LHCN-M2 (cell line): ENCODE measurements at places on chromosomes 7 and 10.

- no peak for DNase-seq
These were observed 120.8 kb upstream of the NANOS1 start for GRCh38 chr10:118908557-118909256.

- DNase-seq = no peak
These were observed 123.7 kb upstream of the ASAH2 start for GRCh38 chr10:50375051-50375452.

GRCh38 chr7:149286811-149287400 lies 24.9 kb downstream of the ZNF783 start:
- no peak for DNase-seq

GRCh38 chr7:92586403-92586802 lies 3.8 kb downstream of the FAM133B start:
- no peak for DNase-seq

DNA sequence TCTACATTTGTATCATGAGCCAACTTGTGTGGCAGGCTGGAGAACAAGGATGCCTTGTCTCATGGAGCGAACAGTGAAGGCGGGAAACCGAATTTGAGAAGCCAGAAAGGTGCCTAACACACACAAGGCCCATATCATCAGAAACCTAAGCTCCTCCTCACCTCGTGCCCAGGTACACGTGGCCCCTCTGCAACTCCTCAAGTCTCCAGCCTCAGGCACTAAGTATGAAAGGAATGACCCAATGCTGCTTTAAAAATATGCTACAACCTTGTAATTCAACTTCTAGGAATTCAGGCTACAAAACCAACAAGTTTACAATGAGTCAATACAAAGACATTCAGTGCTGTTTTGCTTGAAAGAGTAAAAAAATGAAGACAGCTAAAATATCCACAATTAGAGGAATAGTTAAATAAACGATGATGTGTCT lies 95.7 kb downstream of the CDK6 start:
- DNase-seq = peak; percentile 81

DNA sequence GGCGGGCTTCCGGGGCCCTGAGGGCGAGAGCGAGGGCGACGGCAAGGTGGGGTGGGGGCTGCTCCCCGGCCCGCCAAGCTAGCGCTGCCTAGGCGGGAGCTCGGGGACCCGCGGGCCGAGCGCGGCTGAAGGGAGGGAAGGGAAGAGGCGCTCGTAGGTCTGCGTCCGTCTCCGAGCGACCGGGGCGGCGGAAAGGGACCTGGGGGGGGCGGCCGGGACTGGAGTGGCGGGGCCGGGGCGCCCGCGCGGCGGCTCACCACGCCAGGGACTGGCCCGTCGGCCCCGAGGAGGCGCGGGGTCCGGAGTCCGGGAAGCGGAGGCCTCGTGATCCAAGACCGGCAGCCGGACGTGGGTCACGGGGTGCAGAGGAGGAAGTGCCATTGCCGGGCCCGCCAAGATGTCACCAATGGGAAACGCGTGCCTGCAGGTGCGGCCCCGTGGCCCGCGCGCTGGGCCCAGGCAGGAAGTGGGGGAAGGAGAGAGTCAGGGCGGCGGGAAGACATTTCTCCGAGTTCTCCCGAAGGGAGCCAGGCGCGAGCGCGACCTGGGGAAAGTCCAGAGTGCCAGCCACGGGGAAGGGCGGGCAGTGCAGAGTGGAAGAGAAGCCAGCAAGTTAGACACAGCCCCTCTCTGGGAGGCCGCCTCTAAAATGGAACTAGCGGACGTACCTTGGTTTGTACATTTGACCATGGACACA lies 11.9 kb downstream of the HNRNPF start:
- peak; percentile 84 for DNase-seq

DNA sequence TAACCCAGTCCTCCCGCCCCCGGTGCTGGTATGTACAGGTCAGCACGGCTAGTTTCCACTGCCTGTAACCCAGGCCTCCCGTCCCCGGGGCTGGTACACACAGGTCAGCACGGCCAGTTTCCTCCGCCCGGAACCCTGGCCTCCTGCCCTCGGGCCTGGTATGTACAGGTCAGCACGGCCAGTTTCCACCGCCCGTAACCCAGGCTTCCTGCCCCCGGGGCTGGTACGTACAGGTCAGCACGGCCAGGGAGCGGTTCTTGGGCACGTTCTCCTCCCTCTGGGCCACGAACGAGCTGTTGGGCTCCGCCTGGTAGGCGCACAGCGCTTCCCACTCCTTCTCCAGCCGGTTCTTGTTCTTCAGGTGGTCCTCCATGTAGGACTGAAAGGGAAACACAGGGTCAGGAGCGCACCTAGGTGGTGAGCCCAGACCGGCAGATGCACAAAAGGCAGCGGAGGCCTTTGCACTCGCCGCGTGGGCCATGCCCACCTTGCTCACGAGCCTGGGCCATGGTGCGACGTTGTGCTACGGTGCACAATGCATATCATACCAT lies 284.4 kb downstream of the DNAJB6 start:
- DNase-seq = no peak

DNA sequence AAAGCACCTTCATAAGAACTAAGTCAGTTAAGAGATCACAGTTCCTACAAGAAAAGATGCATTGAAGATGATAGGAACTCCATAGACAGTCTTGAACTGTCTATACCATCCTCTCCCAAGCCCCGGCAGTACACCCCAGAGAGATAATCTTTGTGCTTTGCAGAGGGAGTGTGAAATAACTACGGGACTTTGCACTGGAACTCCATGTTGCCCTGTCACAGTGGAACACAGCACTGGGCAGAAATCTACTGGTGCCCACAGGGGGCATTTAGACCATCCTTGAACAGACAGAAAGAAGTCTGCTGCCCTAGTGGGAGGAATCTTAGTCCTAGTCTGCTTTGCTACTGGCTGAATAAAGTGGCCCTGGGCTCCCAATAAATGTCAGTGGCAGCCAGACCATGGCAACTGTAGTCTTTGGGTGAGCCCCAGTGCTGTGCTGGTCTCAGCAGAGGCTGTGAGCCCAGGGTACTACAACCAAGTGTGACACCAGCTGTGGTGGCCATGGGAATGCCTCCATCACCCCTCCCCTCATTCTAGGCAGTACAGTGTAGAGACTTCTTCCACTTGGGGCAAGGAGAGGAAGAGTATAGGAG lies 107.7 kb upstream of the TMEM168 start:
- DNase-seq = no peak

DNA sequence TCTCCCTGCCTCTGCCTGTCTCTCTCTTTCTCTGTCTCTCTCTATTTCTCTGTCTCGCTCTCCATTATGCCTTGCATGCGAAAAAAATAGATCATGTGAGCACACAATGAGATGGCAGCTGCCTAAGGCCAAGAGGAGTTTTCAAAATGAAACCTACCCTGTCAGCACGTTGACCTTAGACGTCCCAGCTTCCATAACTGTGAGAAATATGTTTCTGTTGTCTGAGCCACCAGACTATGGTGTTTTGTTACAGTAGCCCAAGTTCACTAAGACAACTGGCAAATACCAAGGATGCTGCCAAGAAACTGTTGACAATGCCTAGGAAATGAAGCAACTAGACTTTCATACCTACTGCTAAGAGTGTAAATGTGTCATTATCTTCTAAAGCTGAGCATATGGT lies 70.6 kb upstream of the PLXDC2 start:
- DNase-seq = peak; percentile 65

- no peak for DNase-seq
These were observed 31.1 kb downstream of the NUB1 start for GRCh38 chr7:151372612-151373265.

- DNase-seq = peak; percentile 27
These were observed 471.6 kb upstream of the AKR1E2 start for GRCh38 chr10:4354382-4354812.

GRCh38 chr10:121910673-121911420 lies 17.0 kb downstream of the ATE1 start:
- DNase-seq = peak; percentile 12

GRCh38 chr10:86770412-86770960 lies 14.1 kb downstream of the BMPR1A start:
- no peak for DNase-seq

GRCh38 chr7:102024005-102024768 lies 206.8 kb downstream of the CUX1 start:
- no peak for DNase-seq

DNA sequence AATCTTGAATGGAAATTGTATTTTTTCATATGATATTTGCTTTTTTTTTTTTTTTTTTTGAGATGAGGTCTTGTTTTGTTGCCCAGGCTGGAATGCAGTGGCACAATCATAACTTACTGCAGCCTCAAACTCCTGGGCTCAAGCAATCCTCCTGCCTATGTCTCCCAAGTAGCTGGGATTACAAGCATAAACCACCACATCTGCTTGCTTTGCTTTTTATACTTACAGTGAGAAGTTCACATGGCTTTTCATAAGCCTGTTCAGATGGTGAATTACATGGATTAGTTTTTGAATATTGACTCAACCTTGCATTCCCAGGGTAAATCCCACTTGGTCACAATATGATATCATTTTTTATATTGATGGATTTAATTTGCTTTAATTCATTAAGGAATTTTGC lies 22.0 kb downstream of the LRRD1 start:
- peak; percentile 56 for DNase-seq

DNA sequence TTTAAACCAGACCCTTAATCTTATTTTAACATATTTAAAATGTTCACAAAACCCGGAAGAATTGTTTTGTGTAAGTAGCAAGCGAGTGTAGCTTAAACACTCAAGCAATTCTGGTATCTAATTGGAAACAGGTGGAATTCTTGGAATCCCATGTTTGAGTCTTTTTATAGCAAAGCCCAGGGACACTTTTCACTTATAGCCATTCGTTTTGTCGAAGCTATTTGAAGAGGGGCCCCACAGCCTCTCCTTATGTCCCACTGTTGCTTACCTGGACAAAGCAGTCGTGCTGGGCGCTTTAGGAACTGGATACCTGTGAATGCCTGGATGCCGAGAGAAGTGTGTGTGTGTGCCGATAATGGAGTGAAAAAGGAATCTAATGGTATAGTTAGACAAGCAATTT lies 3.3 kb downstream of the CUX1 start:
- no peak for DNase-seq

DNA sequence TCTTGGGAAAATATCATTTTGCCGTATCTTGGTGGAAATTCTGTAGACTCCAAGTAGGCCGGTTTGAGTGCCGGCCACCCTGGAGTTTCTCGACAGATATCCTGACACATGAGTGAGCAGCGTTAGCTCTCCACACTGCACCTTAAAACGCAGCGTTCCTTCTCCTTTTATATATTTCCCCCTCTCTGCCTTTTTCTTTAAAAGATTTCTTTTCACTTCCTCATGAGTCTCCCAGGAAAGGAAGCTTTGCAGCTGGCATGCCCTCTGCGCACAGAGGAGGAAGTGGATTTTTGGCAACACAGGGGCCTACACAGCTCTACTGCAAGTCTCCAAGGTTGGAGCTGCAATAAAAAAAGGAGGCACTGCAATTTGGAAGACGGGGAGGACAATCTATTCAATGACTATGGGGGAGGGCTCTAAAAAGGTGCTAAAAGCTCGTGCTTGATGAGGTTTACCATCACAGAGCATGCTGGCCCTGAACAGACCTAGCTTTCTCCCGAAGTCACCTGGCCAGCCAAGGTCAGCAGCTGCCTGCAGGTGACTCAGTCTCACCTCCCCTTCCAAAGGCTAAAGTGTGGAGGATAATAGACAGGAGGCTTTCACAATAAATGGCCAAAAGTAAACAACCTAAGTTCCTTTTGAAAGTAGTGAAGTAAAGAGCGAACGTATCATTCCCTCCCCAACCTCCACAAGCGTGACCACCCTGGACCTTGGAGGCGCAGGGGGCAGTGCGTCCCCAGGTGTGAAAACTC lies 252.8 kb downstream of the ZMYND11 start:
- no peak for DNase-seq

GRCh38 chr7:122885583-122886356 lies 490 bp downstream of the CADPS2 start:
- DNase-seq = no peak

GRCh38 chr7:12412407-12412806 lies 8.7 kb upstream of the VWDE start:
- DNase-seq = no peak

GRCh38 chr10:88152728-88153133 lies 289.3 kb downstream of the PTEN start:
- peak; percentile 92 for DNase-seq

DNA sequence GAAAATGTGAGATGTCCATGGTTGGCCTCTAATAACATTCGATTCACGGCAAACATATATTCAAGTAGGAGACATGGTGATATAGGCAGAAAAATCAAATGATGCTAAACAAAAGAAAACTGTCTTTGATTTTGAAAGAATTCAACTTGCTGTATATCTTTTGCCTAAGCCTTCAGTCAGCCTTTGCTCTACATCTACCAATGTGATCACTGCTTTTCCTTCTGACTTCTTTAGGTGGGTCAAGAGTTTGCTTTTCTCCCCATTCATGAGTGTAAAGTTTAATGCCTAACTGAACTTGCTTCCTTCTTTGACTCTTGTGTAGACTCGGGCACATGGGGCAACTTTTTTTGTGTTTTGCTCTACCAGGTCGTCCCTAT lies 417 bp upstream of the HIF1AN start:
- no peak for DNase-seq

- DNase-seq = no peak
These were observed 938.4 kb downstream of the CCSER2 start for GRCh38 chr10:85266808-85267207.

GRCh38 chr10:61870526-61870895 lies 31.0 kb upstream of the ARID5B start:
- DNase-seq = no peak

- no peak for DNase-seq
These were observed 97.3 kb downstream of the GLI3 start for GRCh38 chr7:42139751-42140150.

DNA sequence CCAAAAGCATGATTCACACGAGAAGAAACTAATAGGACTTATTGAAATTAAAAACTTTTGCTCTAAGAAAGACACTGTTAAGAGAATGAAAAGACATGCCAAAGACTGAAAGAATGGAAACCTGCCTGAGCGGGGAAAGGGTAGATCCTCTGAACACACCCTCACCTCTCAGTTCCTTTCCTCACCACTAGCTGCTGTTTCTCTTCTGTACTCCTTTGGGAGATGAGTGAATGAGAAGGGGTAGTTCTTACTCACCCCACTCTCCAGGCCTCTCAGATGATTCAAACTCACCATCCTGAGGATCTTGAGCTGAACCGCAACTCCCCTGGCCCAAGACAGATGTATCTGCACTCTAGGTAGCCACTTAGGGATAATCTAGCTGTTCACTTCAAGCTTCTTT lies 41.9 kb downstream of the IQUB start:
- DNase-seq = peak; percentile 45

DNA sequence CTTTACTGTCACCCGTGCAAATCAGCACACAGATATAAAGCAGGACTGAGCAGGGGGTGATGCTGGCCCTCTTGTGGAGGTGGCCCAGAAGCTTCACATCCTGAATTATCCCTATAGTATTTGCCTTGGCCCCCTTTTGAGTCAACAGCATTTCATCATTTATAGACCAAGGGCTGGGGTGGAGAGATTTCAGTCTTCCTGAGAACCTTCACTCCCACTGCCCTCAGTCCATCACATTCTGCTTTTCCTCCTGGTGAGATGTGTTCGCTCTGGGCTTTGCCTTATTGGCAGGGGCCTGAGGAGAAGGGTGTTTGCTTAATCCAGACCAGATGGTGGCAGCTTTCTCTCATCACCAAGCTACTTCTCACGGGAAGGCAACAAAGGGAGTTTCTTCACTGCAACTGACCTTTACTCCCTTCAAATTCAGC lies 47.7 kb downstream of the NOC3L start:
- DNase-seq = peak; percentile 4

GRCh38 chr7:9981742-9982349 lies 991.8 kb upstream of the PHF14 start:
- no peak for DNase-seq

- peak; percentile 67 for DNase-seq
These were observed 240.6 kb upstream of the SEMA3C start for GRCh38 chr7:81159402-81159801.

GRCh38 chr7:44117801-44118429 lies 5.4 kb downstream of the POLD2 start:
- no peak for DNase-seq

- DNase-seq = no peak
These were observed 84.3 kb downstream of the NPTX2 start for GRCh38 chr7:98701372-98701771.
